ENCODE measurements at places on chromosomes 4 and X. TPM values are rescaled to one million over a fixed set of nuclear protein-coding genes. Genes with fewer than 3 reads are reported as not detected.

- no peak for DNase-seq
- H3K27ac ChIP-seq = no peak overlapping the region
- no peak overlapping the region for H3K4me3 ChIP-seq
- H3K4me1 ChIP-seq = no peaks in the 10 kb centered on the region
Observed at GRCh38 chrX:116317409-116317808, 119.0 kb upstream of the SLC6A14 start.

DNA sequence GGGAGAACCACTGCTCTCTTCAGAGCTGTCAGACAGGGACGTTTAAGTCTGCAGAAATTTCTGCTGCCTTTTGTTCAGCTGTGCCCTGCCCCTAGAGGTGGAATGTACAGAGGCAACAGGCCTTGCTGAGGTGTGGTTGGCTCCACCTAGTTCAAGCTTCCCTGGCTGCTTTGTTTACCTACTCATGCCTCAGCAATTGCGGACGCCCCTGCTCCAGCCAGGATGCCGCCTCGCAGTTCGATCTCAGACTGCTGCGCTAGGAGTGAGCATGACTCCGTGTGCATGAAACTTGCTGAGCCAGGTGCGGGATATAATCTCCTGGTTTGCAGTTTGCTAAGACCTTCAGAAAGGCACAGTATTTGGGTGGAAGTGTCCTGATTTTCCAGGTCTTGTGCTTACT, 70.9 kb downstream of the MAGEB5 start:
- H3K27ac ChIP-seq = no peak overlapping the region
- H3K4me1 ChIP-seq = no peaks in the 10 kb centered on the region
- H3K4me3 ChIP-seq = no peak overlapping the region
- H3K36me3 ChIP-seq = no peaks in the 10 kb centered on the region
- no peaks in the 10 kb centered on the region for H3K27me3 ChIP-seq

GRCh38 chr4:20576861-20577260, 123.4 kb upstream of the PACRGL start:
- H3K36me3 ChIP-seq = no peaks in the 10 kb centered on the region
- DNase-seq = no peak
- H3K4me1 ChIP-seq = no peaks in the 10 kb centered on the region
- no peak overlapping the region for H3K27ac ChIP-seq
- no peaks in the 10 kb centered on the region for H3K27me3 ChIP-seq

Gene TRPC3
- 0.85 TPM for total RNA-seq

Gene TLR8
- total RNA-seq = not detected

DNA sequence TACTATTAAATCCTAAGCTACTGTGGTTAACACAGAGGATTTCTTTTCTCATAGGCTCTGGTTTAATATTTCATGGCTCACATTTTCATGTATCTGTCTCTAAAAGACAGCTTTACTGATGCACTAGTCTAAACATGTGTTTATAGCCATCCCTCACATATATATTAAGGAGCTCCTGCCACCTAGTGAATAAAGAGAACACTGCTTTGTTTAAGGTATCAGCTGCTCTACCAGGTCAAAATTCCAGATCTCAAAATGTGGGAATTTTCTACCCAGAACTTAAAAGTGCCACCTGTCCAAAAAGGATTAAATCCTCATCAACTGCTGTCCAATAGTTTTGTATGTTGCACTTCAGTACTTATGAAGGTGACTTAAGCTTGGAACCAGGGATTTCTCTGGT, 188.5 kb upstream of the TEX13C start:
- no peaks in the 10 kb centered on the region for H3K36me3 ChIP-seq
- H3K27me3 ChIP-seq = no peaks in the 10 kb centered on the region
- H3K4me1 ChIP-seq = no peaks in the 10 kb centered on the region
- DNase-seq = no peak

- no peak overlapping the region for H3K4me3 ChIP-seq
- no peaks in the 10 kb centered on the region for H3K36me3 ChIP-seq
- H3K4me1 ChIP-seq = no peaks in the 10 kb centered on the region
- H3K27me3 ChIP-seq = no peaks in the 10 kb centered on the region
- no peak overlapping the region for H3K27ac ChIP-seq
Observed at GRCh38 chrX:119410027-119410819, 11.1 kb downstream of the SLC25A43 start.

Gene COX7B2
- not detected for total RNA-seq

GRCh38 chr4:118254368-118254767, 98.4 kb downstream of the PRSS12 start:
- no peaks in the 10 kb centered on the region for H3K4me1 ChIP-seq
- DNase-seq = no peak
- H3K27ac ChIP-seq = no peak overlapping the region
- H3K27me3 ChIP-seq = no peaks in the 10 kb centered on the region
- no peak overlapping the region for H3K4me3 ChIP-seq

DNA sequence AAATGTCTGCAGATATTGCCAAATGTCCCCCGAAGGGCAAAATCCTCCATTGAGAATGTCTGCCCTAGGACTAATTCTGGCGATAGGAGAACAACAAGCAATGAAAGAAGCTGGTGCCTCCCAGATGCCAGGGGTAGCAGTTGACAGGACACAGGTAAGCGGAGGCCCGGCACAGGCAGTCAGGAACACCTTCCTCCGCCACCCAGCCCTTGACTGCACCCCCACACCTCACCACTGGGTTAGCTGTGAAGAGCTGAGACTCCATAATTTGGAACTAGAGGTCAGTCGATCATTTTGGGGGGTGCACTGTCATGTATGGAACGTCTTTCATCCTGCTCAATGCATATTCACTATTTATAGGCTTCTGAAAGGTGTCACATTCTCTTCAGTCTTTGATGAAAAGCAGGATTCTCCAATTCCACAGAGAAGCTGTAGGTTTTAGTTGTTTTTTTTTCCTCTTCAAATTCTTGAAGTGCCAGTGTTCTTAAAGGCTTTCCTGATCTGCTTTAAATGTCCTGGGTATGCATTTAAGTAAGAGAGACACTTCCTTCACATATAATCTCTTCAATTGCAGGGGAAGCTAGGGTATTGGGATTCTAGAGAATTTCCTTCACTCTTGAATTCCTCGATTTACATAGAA, 111.6 kb upstream of the ZFP42 start:
- H3K4me1 ChIP-seq = no peaks in the 10 kb centered on the region
- H3K27ac ChIP-seq = no peak overlapping the region
- no peak for DNase-seq
- no peak overlapping the region for H3K4me3 ChIP-seq
- no peaks in the 10 kb centered on the region for H3K27me3 ChIP-seq
- no peaks in the 10 kb centered on the region for H3K36me3 ChIP-seq

DNA sequence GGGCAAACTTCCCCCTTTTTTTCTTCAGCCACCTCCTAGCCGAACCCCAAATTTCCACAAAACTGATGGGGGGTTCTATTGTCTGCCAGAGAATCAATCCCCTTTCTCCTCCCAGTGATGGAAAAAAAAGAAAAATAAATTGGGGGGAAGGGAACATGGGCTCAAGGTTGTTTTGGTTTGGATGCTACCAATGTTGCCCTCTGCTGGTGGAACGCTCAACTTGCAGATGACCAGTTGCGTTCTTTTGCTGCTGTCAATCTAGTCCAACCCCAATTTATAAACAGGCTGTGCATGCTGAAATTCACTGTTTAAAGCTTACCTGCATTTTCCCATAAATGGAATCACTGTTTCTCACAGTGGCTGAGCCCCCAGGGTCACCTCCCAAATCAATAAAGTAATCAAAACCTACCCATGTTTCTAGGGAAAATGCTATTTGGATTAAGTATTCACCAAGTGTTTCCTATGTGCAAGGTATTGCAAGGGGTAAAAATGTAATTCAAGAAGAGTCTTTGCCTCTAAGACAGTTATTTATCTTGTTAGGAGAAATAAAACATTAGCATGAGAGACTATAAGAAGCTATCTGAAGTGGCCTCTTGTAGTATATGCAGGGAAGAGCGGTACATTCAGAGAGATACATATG, 116.7 kb upstream of the TMEM164 start:
- H3K27me3 ChIP-seq = peaks cover 3% of the 10 kb centered on the region
- no peak overlapping the region for H3K27ac ChIP-seq
- no peaks in the 10 kb centered on the region for H3K36me3 ChIP-seq
- H3K4me3 ChIP-seq = no peak overlapping the region

GRCh38 chr4:39846705-39847104, 131.0 kb downstream of the PDS5A start:
- DNase-seq = no peak
- H3K27me3 ChIP-seq = no peaks in the 10 kb centered on the region
- no peak overlapping the region for H3K4me3 ChIP-seq
- no peaks in the 10 kb centered on the region for H3K4me1 ChIP-seq

GRCh38 chr4:3779509-3779908, 13.3 kb downstream of the ADRA2C start:
- H3K27me3 ChIP-seq = no peaks in the 10 kb centered on the region
- no peak overlapping the region for H3K27ac ChIP-seq

Gene CT45A6
- not detected for total RNA-seq

GRCh38 chr4:156261230-156261629, 307.6 kb upstream of the CTSO start:
- no peaks in the 10 kb centered on the region for H3K27me3 ChIP-seq
- no peaks in the 10 kb centered on the region for H3K36me3 ChIP-seq
- H3K4me3 ChIP-seq = no peak overlapping the region
- no peak for DNase-seq
- H3K4me1 ChIP-seq = no peaks in the 10 kb centered on the region
- H3K27ac ChIP-seq = no peak overlapping the region

DNA sequence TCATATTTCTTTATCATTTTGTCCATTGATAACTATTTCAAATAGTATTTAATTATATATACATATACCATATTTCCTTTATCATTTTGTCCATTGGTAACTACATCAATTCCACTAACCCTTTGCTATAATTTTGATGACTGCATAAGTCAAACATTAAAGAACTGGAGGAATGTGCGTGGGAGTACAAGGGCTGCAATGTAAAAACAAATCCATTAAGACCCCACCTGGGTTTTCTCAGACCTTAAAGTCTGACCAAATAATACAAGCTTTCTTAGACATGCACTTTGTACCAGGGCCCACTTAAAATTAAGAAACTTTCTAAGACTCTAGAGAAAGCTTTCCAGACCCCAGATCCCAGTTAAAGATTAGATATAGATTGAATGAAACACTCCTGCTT, 1622.4 kb upstream of the PCDH10 start:
- H3K27ac ChIP-seq = no peak overlapping the region
- H3K4me1 ChIP-seq = no peaks in the 10 kb centered on the region
- no peak for DNase-seq
- H3K36me3 ChIP-seq = no peaks in the 10 kb centered on the region

- no peak for DNase-seq
- no peaks in the 10 kb centered on the region for H3K4me1 ChIP-seq
- no peaks in the 10 kb centered on the region for H3K36me3 ChIP-seq
- no peak overlapping the region for H3K27ac ChIP-seq
- H3K4me3 ChIP-seq = no peak overlapping the region
Observed at GRCh38 chr4:169099771-169100180, 89.7 kb upstream of the CBR4 start.

DNA sequence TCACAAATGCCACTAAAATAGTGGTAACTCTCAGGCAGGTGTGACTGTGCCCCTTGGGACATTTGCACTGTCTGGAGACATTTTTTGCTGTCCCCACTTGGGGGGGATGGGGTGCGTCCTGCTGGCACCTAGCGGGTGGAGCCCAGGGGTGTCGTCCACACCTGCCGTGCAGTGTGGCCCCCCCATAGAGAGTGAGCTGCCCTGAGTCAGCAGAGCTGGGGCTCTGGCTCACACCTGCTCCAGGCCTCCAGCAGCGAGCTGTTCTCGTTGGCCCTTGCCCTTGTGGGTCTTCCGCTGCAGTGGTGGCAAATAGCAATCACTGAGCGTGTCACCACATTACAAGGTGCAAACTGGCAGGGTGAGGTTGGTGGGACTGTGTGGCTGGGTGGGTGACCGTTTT, 64.6 kb downstream of the CLDN34 start:
- H3K27me3 ChIP-seq = no peaks in the 10 kb centered on the region
- DNase-seq = no peak
- no peak overlapping the region for H3K4me3 ChIP-seq
- H3K27ac ChIP-seq = no peak overlapping the region

Gene AP1AR
- 10.5 TPM for total RNA-seq

Gene BCORL1
- 4.0 TPM for total RNA-seq

Gene JCHAIN
- not detected for total RNA-seq

DNA sequence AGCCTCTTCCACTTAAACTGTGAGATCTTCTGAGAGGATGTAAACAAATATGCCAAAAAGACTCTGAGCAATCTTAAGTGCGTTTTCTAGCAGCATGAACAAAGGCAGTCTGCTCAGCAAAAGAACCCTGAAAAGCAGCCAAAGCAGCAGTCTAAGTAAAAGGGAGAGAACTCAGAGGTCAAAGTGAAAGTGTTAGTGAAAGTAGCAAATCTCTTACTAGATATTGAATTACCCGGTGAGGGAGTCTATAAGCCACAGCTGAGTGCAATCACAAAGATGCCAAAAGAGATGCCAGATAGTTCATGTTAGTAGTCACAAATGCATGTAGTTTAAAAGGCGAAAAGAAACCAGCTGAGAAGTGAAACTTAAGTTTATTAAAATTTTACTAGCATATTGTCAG, 7.9 kb upstream of the GNRHR start:
- no peak overlapping the region for H3K27ac ChIP-seq
- H3K4me3 ChIP-seq = no peak overlapping the region
- H3K4me1 ChIP-seq = peaks cover 7% of the 10 kb centered on the region
- peak; percentile 19 for DNase-seq
- no peaks in the 10 kb centered on the region for H3K27me3 ChIP-seq

DNA sequence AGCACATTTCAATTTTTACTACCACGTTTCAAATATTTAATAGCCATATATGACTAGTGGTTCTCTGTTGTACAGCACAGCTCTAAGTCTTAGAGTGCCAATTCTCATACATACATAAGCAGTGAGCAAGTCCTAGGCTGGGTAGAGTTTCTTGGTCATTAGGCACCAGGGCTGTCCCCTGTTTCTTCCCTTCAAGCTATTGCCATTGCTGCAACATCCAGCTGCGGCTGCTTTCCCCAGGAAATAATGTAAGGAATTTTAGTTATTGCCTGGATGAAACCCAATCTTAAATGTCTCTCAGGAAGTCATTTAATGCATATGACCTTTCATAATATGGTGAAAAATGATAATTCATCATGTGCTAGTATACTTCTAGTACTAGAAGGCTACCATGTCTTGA, 74.1 kb upstream of the PPP3CA start:
- DNase-seq = no peak
- H3K27me3 ChIP-seq = peaks cover 45% of the 10 kb centered on the region
- H3K4me1 ChIP-seq = peaks cover 35% of the 10 kb centered on the region
- H3K36me3 ChIP-seq = peaks cover 3% of the 10 kb centered on the region
- no peak overlapping the region for H3K4me3 ChIP-seq
- H3K27ac ChIP-seq = no peak overlapping the region

DNA sequence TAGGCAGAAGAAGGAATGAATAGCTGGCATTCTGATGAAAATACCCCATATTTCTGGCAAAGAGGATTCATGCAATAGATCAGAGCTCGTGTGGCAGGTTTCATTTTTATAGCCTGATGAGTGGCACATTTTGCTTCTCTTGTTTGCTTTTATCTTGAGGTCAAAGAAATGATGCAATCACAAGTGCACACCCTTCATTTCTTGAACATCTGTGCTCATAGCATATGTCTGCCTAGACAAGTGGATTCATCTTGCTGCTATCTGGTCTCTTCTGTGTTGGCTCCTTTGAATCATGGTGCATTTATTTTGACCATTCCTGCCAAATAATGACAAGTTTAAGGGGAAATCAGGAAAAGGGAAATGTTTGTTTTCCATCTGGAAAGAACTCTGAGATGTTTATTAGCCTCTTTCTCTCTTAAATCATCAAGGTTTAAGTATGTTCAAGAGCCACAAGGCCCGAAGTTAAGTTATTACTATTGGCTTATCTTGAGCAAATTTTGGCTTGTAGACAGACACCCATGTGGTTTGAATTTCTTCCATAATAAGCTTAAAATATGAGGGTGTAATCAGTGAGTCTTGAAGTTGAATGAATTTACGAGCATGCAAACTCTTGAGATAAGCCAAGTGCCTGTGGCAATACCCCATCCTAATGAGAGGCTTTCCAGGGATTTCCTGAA, 59.3 kb upstream of the HS3ST1 start:
- peaks cover 2% of the 10 kb centered on the region for H3K36me3 ChIP-seq
- peak overlapping the region; percentile 33 for H3K27ac ChIP-seq
- peaks cover 42% of the 10 kb centered on the region for H3K4me1 ChIP-seq

All from activated CD4-positive, alpha-beta T cell treated with anti-CD3 and anti-CD28 coated beads, Interleukin-2, amount 10 ng/mL, durations not matched to agents 7 days and 5 days (primary cell).